CMK (cell line): ENCODE measurements at places on chromosomes 6 and 20.

- DNase-seq: no peak
Observed at GRCh38 chr20:23666189-23666588, 22.6 kb downstream of the CST4 start.

DNA sequence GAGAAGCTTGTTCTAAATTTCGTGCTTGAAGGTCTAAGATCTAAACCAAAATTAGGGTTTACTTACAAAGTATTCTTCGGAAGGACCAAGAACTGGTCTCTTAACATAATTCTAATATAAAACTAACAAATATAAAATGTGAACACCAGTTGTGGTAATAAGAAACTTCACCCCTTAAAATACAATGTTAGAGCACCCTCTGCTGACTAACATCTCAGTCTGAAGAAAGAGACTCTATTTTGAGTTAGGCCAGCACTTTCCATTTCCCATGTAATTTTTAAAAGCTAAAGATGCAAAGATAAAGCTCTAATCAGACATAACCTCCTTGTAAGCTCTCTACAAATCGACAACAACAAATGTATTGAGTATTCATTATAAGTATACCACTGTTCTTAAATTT, 24.6 kb downstream of the ATG5 start:
- DNase-seq: no peak

DNA sequence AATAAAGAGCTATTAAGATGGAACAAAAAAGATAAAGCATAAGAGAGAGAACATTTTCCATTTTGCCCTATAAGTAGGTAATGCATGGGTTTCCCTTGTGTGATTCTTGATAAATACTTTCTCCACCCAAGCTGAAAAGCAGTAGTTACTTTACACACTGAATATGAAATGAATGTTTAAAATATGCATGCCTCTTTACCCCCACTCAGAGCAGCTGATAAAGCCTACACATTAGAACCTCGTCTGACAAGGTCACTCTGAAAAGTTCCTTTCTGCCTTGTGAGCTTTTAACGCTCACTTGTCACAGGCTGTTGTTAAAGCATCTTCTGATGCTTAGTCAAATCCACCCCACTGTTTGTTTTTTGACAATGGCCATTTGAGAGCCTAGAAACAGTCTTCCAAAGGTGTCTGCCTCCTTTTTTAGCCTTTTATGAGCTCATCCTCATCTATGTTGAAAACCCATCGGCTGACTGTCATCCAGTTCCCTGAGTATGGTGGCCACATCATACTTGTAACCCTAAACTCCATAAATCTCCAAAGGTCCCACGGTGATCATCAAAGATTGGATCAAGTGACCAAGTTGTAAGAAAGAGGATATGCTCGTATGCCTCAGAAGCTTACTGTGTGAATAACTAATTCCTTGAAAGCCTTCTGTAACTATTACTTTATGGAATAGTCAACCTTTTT, 102.8 kb downstream of the ATXN1 start:
- DNase-seq: no peak

DNA sequence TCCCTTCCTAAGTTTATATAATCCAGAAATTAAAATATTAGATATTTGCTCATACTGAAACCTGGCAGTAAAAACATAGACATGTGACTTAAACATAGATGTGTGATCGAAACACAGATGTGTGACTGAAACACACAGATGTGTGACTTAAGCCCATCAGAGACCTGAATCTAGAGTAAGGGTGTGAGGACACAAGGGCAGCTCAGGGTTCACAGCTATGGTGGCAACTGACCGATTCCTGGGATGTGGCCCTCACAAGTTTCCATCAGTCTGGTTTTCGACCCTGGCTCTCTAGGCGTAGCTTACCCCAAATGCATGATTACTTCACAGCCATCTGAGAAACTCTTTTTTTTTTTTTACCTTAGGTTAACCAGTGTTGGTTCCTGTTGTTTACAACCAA, 137.0 kb downstream of the NRN1 start:
- DNase-seq: no peak

DNA sequence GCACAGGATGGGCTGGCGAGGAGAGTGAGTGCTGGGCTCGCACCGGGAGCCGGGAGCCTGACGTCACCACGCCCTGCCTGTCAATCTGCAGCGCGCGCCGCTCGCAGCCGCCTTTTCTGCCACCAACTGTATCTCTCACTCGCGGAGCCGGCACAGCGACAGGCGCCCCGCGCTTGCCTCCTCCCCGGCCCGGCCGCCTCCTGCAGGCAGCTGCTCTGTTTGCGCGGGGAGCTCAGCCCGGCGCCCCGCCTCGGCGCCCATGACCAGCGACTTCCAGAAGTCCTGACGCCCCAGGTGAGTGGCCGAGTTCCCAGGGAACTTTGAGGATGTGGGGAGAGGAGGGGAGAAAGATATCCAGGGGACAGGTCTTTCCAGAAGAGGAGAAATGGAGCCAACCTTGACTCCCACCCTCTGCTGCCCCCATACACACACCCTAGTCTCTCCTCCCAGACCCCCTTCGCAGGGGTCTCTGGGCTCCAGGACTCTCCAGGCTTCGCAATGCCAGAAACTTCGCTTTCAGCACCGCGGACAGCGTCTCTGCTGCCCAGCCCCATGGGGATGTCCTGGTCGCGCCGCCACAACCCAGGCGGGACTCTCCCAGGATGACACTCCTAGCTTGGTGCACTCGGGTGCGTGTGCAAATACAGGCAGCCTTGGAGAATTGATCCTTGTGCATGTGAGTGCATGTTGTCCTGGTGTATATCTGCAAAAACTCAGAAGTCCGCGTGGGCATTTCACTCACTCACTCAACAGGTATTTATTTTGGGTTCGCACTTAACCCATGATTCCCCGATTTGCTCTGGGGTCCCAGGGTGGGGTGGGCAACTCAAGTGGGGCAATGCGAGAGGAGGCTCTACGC, at the start of gene GPR6:
Gene GPR6 (plus strand): TSS at position 138 of the 859 bp plus-strand sequence. CDS start 802 bp downstream, outside the sequence.
- no peak for DNase-seq

DNA sequence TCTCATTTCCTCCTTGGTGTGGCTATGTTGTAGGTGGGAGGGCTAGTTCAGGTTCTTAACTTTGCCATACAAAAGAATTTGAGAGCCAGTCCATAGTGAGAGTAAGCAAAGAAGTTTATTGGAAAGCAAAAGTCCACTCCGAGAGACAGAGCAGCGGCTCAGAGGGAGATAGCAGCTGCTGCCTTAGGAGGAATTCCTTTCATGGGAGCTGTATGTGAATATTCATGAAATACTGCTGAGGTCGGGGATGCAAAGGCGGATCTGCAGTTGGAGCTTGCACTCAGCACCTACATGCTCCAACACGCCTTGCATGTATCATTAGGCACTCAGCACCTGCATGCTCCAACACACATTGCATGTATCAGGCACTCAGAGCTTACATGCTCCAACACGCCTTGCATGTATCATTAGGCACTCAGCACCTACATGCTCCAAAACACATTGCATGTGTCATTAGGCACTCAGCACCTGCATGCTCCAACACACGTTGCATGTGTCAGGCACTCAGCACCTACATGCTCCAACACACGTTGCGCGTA, 54.9 kb downstream of the CDH4 start:
- no peak for DNase-seq

GRCh38 chr20:40258931-40259330, 430.1 kb downstream of the MAFB start:
- DNase-seq: no peak

DNA sequence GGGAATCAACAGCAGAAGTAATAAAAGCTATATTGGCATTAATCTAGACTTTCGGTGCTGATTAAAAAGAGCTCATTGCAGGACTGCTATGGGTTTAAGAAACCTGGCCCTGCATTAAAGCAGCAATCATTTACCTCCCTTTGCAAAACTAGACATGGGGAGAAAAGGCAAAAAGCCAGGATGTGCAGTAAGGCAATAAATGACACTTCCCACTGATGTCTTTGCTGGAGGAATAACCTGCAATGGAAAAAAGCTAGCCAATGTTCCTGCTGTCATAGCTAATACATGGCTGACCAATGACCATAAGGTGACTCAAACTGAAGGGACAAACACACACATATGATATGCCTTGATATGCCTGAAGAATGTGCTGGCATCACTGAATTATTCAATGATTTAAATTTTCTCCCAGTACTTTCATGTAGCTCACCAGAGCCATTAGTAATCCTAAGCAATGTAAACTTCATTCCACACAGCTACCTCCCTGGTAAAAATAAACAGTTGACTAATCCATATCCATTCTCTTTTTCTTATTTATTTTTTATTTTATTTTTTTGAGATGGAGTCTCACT, 8.7 kb downstream of the DNAAF9 start:
- DNase-seq: no peak

- DNase-seq: no peak
Observed at GRCh38 chr20:63021356-63022321, 14.9 kb upstream of the BHLHE23 start.
